ENCODE measurements at places on chromosomes 3 and 15. TPM values are rescaled to one million over a fixed set of nuclear protein-coding genes. Genes with fewer than 3 reads are reported as not detected.

DNA sequence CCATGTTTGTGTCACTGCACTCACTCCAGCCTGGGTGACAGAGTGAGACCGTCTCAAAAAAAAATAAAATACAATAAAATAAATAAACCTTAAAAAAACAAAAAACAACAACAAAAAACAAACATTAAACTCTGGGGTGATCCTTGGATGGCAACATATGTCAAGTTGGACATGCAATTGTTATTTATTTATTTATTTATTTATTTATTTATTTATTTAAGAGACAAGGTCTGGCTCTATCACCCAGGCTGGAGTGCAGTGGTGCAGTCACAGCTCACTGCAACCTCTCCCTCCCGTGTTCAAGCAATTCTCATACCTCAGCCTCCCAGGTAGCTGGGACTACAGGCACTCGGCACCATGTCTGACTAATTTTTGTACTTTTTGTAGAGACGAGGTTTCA is 275.5 kb downstream of the VPS13C start:
- DNase-seq = no peak

The KBTBD12 gene
- under 0.01 TPM for total RNA-seq

The DGKG gene
- 0.27 TPM for total RNA-seq

The ATP13A5 gene
- not detected for total RNA-seq

DNA sequence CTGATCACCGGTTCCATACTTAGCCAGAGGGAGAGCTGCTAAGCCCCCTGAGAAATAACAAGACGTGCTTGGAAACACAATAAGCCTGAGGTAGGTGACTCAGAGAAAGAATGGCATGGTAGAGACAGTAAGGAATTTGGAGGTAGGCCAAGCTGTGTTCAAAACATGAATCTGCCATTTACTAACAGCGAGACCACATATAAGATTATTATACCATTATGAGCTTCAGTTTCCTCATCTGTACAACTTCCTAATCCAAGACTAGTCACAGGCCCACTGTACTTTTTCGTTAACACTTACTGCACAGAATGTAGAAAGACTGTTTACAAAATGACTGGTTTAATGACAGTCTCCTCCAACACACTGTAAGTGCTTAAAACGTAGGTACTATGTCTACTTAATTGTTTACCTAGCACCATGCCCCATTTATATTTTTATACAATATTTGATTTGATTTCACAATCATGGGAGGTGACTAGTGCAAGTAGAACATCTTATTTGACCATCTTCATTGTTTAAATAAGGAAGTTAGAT is 25.7 kb downstream of the ATOSA start:
- DNase-seq = peak; percentile 78

The GLT8D1 gene
- 71.1 TPM for total RNA-seq

- no peak for DNase-seq
These were observed 97.4 kb upstream of the HACD2 start for GRCh38 chr3:123682302-123682701.

DNA sequence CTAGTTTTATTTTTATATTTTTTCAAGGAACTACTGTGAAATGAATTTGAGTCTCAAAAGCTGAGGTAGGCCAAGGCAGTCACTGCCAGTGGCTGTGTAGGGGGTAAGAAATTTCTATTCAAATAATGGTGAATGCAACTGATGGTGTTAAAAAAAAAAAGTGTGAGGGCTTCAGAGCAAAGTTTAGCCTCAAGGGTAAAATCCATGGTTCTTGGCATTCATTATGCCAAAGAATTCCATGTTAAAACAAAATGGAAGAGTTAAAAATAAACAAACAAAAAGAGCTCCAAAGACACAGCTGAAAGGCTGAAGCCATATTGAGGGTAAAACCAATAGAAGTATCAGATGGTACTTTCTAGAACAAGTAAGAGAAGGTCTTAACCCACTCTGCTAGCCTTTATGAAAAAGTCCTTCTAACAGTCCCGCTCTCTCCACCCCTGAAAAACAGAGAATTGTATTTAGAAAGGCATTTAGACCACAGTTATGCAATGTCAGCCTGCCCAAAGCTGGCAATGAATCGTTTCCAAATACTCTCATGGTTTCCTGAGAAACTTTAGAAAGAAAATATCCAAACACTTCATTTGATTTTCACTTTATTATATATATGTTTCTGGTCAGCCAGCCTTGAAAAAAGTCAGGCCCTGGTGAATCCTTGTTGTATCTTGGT is 158.4 kb upstream of the GMNC start:
- DNase-seq = peak; percentile 30

DNA sequence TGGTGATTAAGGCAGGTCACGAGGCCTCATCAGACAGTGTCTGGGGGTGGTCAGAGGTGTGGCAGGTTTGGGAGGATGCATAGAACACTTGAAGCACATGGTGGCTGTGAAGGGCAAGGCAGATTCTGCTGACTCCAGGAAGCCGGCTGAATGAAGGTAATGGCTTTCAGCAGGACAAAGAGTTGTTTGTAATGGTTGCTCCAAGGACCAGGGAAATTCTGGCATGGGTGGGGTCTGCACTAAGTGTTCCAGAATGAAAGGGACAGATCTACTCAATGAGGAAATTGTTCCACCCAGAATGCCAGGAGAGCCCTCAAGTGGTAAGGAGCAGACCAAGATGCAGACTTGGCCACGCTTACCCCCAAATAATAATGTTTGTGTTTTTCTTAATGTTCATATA is 70.7 kb upstream of the ACAD9 start:
- no peak for DNase-seq

GRCh38 chr3:147409143-147410115 is at the start of gene ZIC1:
ZIC1 (plus strand) TSS chr3:147409365; CDS start chr3:147410113, 748 bp downstream.
- no peak for DNase-seq

DNA sequence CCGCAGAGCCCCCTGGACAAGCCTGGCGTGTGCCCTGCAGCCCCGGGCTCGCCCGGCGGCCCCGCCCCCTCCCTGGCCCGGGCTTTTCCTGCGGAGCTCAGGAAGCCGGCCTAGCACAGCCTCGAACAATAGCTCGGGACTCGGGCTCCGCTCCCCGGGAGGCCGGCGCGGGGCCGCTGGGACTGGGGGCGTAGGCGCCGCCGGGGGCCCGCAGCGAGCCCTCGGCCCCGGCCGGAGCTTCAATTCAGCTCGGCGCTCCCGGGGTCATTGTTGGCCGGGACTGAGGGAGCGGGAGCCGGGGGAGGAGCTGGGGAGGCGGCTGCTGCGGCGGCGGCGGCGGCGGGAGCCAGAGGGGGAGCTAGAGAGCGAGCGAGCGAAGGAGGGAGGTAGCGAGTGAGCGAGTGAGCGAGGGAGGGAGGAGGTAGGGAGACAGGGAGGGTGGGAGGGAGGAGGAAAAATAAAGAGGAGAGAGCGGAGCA is 41.0 kb upstream of the ROPN1 start:
- DNase-seq = peak; percentile 65

The SAMMSON gene
- not detected for total RNA-seq

DNA sequence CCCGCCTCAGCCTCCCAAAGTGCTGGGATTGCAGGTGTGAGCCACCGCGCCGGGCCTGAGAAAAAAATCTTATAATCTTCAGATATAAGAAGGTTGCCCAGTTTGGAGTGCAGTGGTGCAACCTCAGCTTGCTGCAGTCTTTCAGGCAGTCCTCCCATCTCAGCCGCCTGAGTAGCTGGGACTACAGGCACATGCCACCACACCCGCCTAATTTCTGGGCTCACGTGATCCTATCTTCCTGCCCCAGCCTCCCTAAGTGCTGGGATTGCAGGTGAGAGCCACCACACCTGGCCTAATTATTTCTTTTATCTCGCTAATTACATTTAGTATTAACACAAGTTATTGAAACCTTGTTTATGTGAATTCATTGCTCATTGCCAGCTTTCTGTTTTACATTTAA is 13.5 kb downstream of the PAK2 start:
- DNase-seq = no peak

DNA sequence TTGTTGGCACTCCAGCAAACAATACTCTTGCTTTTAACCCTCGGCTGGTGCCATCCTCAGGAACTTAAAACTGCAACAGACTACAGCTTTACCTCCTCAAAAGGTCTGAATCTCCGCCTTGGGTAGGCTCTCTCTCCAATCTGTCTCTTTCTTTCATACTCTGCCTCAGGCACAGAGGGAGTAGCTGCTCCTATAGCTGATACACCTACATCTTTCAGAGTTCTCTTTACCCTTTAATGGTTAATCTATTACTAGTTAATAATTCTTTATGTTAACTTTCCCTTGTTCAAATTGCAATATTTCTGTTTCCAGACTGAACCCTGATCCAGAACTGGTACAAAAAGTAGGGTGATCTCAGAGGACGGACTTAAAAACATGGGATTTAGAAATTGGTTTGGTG is 66.2 kb downstream of the MAP4 start:
- no peak for DNase-seq

The FOXB1 gene
- not detected for total RNA-seq

DNA sequence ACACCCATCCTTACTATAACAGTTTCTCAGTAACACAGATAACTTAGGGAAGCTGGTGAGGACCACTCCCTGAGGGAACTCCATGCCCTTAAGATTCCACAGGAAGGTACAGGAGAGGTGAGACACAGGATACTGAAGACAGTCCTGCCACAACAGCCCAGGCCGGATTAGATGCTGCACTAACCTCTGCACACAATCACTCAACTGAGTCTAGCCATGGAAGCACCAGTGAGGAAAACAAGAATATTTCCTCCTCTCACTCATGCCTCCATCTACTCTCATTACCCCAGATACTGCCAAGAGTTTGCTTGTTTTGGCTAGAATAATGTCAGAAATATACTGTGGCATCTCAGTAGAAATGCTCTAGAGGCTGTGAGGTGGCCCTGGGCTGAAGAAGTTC is 3.7 kb downstream of the ANO10 start:
- no peak for DNase-seq

The SELENOT gene
- 37.9 TPM for total RNA-seq

DNA sequence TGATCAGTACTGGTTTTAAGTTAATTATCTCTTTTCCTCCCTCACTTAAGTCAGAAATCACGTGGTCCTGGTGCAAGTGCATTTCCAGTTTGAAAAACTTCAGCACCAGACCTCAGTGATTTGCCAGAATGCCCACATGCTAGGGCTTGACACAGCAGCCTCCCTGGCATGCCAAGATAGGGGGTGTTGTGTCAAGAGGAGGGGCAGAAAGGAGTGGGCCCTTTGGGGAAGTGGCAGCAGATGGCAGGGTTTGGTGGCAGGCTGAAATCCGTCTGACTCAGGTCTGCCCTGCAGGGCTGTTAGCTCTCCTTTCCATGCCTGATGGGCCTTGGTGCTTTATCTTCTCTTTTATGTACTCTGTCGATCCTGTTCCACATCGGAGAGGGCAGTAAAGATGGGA is 23.4 kb downstream of the PXK start:
- no peak for DNase-seq

The CPNE9 gene
- total RNA-seq = not detected

DNA sequence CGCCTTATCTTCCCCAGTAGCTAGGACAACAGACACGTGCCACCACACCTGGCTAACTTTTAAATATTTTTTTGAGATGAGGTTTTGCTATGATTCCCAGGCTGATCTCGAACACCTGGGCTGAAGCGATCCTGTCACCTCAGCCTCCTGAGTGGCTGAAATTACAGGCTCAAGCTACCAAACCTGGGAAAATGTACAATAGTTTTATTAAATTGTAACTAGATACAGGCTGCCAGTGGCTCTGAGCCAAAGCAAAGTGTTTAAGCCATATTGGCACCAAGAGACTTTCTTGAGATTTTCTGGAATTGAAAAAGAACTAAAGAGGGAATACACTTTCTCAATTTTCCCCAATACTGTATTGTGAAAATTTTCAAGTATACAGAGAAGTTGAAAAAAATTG is 204.3 kb downstream of the SUCLG2 start:
- no peak for DNase-seq

DNA sequence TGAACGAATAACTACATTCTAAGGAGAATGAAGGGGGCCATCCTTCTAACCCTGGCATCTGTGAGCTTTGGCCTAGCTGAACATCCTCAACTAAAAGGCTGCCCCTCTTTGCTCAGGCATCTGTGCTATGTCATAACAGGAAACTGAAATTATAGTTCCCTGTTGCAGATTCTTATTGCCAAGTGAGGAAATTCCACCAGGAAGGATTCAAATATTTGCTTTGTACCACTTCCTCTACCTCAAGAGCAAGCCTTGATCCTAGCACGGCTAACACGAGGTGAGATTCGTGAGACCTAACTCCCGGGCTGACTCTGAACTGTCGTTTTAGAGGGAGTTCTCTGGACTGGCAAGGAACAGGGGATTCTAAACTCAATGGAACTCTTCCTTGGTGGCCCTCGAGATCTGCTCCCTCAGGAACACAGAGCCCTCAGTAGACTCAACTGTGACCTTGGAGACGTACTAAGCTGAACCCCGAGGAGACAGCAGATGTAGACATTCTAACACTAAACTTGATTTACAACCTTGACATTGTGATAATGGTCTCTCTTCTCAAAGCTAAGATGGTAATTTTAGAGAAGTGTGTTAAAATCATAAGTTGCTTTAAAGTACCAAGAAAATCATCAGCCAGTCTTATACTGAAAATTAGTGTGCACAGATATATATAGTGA is 4.2 kb downstream of the SPG21 start:
- peak; percentile 53 for DNase-seq

DNA sequence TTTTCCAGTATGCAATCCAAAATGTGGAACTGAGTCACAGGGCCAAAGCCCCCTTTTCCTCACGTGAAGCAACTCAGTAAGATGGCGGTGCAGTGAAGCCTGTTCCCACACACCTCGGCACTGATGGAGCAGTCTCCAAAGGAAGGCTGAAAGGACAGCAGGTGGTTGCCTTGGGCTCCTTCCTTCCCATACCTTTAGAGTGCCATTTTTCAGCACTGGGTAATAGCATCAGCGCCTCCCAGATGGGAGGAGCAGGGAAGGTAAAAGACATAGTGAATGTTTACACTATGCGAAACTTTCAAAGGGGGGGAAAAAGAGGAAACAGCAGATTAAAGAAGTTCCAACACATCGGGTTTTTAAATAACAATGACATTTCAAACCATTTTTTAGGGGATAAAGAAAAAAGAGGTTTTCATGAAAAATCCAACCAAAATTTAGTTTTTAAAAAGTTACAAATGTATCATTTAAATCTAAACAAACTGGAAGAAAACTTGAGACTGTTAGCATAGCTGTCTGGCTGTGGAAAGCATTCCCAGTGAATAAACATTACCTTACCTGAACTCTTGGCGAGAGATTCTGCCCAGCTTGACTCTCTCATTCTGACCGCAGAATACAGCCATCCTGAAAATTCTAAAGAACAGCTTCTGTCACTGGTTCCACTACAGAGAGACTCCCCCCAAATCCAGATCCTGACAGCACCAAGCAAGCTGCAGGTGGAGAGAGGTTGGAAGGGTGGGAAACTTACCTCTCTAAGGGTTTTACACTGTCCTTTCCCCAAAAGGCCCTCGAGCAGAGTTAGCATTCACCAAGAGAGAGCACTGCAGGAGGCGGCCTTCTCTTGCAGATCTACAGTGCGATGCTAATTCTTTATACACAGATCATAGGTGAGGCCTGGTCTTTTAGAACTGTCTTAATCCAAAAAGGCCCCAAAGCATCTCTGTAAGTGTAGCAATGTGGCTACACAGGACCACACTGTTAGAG is 32.6 kb downstream of the ABCC5 start:
- DNase-seq = no peak
